ENCODE measurements at places on chromosomes 3 and 15.

DNA sequence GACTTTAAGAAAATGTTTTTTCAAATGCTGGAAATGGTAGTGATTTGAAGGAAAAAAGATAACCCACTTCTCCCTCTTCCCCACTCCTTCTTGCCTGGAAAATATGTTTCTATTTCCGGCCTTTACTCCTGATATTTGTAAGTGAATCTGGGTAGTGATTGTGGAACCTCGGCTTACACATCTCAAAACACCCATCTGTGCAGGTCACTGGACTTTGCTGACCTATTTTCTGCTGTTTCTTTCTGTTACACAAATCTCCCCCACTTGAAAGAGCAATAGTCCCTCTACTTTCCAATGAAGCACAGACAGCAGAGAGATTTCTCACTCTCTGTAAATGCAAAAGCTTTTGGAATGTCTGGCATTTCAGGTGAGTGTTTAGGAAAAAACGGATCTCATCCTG, 76.9 kb upstream of the ICE2 start:
- no peak for DNase-seq

DNA sequence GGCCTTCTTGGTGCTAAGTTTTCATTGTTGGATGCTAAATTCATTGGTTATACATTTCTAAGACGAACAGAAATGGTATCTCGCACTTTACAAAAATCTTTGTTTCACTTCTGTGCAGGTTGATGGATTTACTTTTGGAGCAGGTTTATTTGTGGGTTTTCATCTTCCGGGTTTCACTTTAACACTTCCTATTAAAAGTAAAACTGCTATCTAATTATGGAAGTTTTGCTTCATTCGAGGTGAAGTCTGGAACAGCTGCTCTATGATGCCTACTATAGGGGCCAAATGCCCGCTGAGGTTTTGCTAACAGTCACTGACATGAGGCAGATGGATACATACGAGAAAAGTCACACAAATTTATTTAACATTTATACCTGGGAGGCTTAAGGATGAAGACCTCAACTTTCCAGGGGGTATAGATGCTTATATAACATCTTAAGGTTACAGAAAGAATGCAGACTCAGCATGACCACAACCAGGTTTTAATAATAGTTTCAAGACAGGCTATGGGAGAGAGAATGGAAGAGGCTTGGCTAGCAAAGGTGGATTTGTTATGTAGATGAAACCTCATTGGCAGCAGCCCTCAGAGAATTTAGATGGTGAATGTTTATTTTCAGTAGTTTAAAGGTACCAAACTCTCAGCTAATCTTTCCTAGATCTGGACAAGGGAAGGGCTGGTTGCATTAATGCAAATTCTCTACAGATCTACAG, 54.2 kb downstream of the OSTN start:
- DNase-seq = no peak

DNA sequence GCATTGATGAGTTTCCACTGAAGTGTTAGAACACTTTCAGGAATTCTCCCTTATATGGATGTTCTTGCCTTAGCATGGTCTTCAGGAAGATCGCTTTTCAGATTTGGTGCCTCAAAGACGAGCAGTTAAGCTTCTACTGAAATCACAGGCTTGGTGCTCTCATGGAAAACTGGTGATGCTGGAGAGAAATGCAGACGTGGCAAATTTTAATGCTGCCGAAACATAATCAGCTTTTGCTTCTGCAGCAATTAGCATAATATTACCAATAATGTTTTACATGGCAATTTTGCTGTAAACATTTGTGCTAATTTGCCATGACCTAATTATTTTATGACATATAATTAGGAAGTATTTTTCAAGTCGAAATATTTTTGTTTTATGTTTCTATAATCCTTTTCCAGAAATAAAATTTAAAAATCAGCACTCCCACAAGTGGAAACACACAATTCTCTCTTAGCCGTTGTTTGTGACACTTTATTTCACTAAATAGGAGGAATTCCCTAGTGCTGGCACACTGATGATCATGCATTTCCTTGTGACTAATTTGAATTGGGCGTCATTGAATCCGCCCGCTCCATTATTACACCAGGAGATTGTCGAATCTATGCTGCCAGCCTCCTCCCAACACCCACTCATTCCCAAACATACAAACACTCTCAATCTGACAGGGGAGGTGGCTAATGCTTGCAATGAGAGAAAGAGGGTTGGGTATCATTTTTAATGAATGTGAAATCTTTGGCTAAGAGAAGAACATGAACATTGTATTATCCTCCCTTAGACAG, 506.8 kb upstream of the PPP2R3A start:
- no peak for DNase-seq

DNA sequence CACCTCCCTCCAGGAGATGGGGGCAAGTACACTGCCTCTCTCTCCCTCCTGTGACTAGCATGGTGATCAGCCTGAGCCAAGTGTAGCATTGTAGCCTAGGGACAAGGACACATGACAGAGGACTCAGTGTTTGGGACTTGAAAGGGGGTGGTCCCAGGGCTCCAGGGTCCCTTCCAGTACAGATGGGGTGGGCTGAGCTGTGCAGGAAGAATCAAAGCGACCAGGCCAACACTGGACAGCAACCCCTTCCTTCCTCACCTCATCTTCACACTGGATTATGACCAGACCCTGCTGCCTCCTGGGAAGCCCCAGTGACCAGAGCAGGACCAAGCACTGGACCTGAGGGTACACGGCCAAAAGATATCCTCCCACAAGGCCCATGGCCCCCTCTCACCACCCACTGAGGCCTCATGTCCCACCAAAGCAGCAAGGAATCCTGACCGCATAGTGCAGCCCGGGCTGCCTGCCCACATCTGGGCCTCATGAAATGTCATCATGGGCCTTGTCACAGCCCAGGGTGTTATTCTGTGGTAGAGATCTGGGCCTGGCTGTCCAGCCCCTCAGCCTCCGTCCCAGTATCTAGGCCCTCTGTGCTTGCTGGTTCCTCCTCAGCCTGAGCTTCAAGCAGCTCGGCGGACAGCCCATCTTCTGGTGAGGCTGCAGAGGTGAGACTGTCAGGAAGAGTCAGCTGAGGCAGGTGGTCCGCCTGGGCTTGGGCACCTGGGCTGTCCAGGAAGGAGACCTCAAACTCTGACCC, 9.5 kb downstream of the GORASP1 start:
- DNase-seq = no peak

DNA sequence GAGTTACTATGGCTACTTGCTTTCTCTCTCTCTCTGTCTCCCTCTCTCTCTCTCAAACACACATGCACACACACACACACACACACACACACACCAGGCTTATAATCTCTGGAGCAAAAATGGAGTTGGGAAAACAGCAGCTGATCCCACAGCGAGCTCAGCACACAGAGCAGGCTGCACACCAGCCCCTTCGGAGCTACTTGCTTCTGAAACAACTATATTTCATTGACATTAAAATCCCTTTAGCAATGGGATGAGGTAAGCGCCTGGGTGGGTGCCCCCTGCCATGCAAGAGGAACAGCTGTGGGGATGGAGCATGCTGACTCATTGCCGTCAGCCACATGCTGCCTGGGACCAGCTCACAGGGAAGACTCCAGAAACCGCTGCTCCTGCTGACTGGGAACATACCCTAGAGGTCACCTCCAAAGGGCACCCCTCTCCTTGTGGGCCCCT, 45.7 kb downstream of the B3GNT5 start:
- DNase-seq = peak; percentile 6

GRCh38 chr3:49600781-49601180, 46.5 kb downstream of the BSN start:
- no peak for DNase-seq

DNA sequence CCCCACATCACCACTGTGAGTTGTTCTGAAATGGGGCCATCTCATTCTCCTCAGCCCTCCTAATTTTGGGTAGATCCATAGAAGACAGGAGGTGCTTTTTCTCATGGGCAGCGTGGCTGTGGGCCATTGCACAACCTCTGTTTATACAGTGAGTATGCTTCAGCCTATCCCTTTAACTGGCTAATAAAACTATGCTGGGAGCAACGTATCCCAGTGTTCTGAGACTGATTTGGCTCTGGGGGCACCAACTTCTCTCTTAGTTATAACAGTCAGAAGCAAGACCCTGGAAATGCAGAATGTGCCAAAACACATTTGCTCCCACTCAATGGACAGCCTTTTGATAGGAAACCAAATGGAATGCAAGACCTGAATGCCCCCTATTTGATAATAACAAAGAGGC, 97.1 kb upstream of the ICE2 start:
- DNase-seq = no peak

GRCh38 chr3:37688756-37689155, 172.9 kb upstream of the CTDSPL start:
- DNase-seq = no peak

GRCh38 chr3:134308350-134308891, 57.8 kb upstream of the RYK start:
- DNase-seq = no peak

GRCh38 chr15:90382320-90382719, 5.7 kb upstream of the IQGAP1 start:
- no peak for DNase-seq

DNA sequence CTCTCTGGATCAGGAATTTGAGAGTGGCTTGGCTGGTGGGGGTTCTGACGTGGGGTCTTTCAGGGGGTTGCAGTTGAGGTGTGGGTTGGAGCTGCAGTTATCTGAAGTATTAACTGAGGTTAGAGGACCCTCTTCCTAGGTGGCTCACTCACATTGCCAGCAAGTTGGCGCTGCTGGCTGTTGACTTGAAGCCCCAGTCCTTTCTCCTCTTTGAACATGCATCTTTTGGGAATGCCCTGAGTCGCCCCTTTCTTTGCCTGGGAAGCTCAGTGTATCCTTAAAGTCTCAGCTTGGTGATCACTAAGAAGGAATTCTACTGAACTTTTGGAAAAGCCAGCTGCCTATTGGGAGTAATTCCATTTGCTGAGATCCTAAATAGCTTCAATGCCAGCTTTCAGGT, 13.0 kb upstream of the AMOTL2 start:
- no peak for DNase-seq

- DNase-seq = no peak
Observed at GRCh38 chr3:55521738-55522421, 34.8 kb upstream of the WNT5A start.

- DNase-seq = no peak
Observed at GRCh38 chr3:16510620-16511319, 2.7 kb downstream of the RFTN1 start.
